ENCODE measurements at places on chromosomes 4 and X.

DNA sequence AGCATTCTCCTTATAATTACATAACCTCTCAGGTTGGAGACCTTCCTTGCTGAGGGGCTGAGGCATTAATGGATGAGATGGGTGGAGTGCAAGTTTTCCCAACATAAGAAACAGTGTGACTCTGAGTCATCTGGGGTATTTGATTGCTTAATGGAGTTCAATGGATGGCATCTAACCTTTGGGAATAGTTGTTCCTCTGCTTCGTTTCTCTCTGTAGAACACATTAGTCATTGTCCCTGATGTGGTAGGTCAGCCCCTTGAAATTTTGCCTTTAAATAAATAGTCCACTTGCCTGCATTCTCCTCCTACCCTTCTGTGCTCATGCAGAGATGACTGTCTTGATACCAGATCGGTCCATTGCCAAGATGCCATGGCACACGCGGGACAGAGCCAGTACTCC lies 38.6 kb downstream of the SLITRK2 start:
- no peak for DNase-seq

DNA sequence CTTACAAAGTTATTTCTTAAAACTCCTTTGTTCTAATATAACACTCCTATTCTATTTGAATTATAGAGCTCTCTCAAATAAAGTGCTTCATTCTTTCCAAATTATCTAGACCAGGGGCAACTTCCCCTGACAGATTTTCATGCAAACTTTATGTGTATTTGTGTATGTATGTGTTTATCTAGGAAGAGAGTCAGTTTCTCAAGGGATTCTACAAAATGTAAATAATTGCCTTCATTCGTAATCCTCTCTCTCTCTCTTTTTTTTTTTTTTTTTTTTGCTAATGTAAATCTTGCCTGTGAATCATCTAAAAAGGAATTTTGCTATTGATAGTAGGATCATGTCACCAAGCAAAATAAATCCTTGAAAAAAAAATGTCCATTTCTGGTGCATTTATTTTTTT lies 38.9 kb upstream of the RBPJ start:
- DNase-seq: no peak

- DNase-seq: no peak
Measured at GRCh38 chrX:154779261-154779660, 16.6 kb downstream of the DKC1 start.

DNA sequence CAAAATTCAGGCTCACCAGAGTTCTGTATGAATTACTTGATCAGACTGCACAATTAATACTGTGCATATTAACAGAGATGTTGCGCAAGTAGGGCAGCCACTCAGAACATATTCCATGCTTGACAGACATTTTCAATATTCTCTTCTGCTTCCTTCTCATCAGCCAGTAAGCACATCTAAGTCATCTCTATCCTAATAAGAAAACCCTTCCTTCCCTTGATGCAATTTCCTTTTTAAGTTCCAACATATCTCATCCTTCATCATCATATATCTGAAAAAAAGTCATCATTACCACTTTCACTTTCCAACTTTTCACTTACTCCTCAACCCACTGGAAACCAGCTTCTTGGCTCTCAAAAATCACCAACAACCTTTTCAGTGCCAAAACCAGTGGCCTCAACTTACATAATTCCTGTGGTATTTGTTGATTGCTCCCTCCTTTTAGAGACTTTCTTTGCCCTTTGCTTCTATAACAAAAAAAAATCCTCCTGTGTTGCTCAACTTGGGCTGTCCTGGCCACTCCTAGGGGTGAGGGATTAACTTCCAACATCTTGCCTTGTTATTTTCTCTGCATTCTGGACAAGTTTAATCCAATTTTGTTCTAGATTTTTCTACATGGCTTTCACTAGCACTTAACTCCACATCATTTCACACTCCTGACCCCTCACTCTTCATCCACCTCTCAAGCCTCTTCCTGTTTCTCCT lies 14.1 kb downstream of the MBNL3 start:
- no peak for DNase-seq

DNA sequence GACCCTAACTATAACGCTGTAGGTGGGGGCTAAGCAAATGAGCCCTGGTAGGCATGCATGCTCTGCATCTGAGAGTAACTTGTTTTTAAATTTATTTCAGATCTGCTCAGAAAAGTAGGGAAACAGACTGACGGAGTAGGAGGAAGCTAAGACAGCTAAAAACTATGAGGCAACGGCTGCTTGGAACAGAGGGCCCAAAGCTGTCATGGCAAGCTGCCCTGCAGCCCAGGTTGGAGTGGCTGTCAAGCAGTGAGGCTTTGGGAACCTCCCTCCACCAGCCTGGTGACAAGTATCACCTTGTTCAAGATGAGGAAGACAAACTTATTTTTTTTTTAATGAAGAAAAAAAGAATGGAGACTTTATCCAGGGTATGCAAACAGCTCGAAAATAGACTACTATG lies 439.8 kb downstream of the NLGN4X start:
- DNase-seq: no peak

- DNase-seq: no peak
Measured at GRCh38 chrX:47158131-47158530, 13.1 kb downstream of the RBM10 start.

GRCh38 chr4:72390409-72390808 lies 178.6 kb downstream of the ADAMTS3 start:
- DNase-seq: no peak
